Activated CD4-positive, alpha-beta T cell treated with anti-CD3 and anti-CD28 coated beads, Interleukin-2, amount 10 ng/mL, durations not matched to agents 7 days and 5 days (primary cell): ENCODE measurements at places on chromosomes 7 and 10. TPM values are rescaled to one million over a fixed set of nuclear protein-coding genes. Genes with fewer than 3 reads are reported as not detected.

DNA sequence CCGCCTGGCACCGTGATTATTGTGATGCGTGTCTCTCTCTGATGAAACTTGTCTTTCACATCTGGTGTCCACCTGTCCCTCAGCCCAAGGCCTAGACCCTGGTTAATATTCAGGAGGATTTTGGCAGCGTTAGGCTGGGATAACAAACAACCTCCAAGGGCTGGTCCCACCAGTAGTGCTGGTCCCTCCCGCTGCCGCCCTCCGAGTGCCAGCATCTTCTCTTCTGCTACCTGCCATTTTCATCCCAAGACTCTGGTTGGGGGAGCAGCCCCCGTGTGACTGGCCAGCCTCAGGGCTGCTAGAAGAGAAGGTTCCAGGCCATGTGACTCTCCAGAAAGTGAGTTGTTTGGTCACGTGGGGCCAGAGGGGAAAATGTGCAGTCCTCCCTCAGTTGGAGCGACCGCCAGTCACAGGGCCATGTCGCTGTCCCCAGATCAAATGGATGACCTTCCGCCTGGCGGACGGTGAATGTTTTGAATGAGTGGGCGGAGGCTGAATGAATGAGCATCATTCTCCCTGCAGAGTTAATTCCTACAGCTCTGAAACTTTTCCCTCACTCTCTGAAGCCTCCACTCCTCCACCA is 479.9 kb upstream of the FOXK1 start:
- H3K27me3 ChIP-seq, result no peaks in the 10 kb centered on the region
- H3K36me3 ChIP-seq, result no peaks in the 10 kb centered on the region
- DNase-seq, result no peak
- peaks cover 6% of the 10 kb centered on the region for H3K4me1 ChIP-seq
- no peak overlapping the region for H3K4me3 ChIP-seq
- no peak overlapping the region for H3K27ac ChIP-seq

- no peak overlapping the region for H3K4me3 ChIP-seq
- no peak overlapping the region for H3K27ac ChIP-seq
- no peaks in the 10 kb centered on the region for H3K4me1 ChIP-seq
- no peak for DNase-seq
Measured at GRCh38 chr7:67754651-67755050, 758.0 kb downstream of the TYW1 start.

DNA sequence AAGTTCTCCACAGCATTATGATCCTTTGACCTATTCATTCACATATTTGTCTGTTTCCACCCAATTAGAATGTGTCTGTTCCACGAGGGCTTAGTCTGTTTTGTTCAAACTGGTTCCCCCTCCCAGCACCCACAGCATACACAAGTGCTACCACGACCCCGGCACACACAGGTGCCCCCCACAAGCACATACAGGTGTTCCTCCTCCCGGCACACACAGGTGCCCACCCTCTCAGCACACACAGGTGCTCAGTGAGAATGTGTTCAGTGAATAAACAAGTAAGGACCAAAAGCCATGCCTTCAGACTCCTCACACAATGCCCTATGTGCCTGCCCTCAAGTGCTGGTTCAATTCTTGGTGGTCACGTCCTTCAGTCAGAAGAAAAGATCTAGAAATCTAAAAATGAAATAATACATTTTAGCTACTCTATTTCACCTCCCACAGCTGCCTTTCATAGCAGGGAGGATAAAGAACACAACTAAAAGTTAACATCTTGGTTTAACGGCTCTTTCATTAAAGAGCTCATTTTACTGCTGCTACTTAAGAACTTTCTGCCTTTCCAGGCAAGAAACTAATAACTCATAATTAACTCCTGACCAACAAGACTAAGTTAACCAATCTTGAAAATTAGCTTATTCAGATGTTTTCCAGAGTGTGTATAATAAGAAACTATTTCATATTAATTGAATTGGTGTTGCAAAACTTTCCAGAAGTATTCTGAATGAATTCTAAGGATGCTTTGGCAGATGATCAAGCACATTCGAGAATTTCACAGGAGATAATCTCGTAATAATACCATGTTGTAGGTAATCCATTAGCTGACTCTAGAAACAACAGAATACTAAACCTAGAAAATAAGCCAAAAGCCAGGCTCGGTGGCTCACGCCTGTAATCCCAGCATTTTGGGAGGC is 2.3 kb downstream of the DNMBP start:
- H3K27me3 ChIP-seq, result peaks cover 25% of the 10 kb centered on the region
- H3K4me3 ChIP-seq, result peak overlapping the region; percentile 19

DNA sequence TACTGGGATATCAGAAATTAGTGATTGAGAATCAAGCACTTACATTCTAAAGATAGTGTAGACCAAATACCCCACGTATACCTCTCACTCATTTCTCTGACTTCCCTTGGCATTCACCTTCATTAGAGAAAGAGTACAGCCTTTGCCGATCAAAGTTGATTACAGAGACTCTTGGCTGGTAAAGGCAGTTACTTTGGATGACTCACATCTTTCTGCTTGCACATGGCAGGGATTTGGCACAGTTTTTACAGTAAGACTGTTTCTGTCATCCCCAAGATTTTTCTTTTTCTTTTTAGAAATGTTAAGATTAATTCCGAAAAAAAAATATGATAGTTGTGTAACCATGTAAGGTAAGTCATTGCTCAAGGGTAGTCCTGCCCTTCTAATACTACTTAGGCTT is 143.0 kb downstream of the TSPAN12 start:
- H3K27ac ChIP-seq, result no peak overlapping the region
- no peaks in the 10 kb centered on the region for H3K27me3 ChIP-seq
- no peak overlapping the region for H3K4me3 ChIP-seq
- no peaks in the 10 kb centered on the region for H3K4me1 ChIP-seq
- no peaks in the 10 kb centered on the region for H3K36me3 ChIP-seq
- no peak for DNase-seq

DNA sequence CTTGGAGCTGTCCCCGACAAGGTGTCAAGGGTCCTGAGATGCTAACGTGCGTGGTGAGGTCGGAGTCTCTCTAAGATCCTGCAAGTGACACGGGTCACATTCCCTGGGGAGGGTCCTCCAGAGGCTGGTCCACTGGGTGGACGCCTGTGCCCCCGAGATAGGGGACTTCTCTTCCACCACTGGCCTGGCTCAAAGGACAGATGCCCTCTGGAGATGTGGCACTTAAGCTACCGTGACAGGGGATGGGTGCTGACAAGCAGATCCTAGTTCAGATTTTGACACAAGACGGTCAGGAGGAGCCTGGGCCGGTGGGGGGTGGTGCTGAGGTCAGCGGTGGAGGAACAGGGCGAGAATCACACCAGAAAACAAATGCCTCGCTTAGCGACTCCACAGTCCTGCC is 178.0 kb downstream of the ADARB2 start:
- H3K4me3 ChIP-seq, result no peak overlapping the region
- no peaks in the 10 kb centered on the region for H3K4me1 ChIP-seq
- peaks cover 2% of the 10 kb centered on the region for H3K27me3 ChIP-seq
- no peak overlapping the region for H3K27ac ChIP-seq
- H3K36me3 ChIP-seq, result no peaks in the 10 kb centered on the region

- peaks cover 53% of the 10 kb centered on the region for H3K4me1 ChIP-seq
- no peak for DNase-seq
- H3K36me3 ChIP-seq, result peaks cover 25% of the 10 kb centered on the region
- no peak overlapping the region for H3K27ac ChIP-seq
- no peak overlapping the region for H3K4me3 ChIP-seq
Measured at GRCh38 chr10:22323538-22324305, 2.8 kb downstream of the BMI1 start.

Gene ZNF722
- total RNA-seq, result not detected

DNA sequence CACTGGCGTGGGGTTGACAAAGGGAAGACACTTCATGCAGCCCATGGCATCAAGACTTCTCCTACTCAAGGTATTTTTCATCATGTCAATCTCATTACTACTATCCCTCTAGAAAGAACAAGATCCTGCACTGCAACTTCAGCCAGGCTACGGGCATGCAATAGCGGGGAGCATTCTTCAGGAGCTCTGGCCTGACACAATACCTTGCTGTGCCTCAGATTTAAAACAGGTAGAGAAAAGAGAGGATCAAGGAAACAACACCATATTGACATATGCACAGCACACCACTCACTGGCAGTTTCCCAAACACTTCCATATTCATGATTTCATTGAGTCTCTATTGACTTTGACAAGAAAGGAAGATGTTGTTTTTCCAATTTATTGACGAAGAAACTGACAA is 51.5 kb downstream of the DOCK4 start:
- DNase-seq, result no peak
- H3K27ac ChIP-seq, result no peak overlapping the region
- no peaks in the 10 kb centered on the region for H3K4me1 ChIP-seq
- H3K27me3 ChIP-seq, result peaks cover 14% of the 10 kb centered on the region
- H3K4me3 ChIP-seq, result no peak overlapping the region

DNA sequence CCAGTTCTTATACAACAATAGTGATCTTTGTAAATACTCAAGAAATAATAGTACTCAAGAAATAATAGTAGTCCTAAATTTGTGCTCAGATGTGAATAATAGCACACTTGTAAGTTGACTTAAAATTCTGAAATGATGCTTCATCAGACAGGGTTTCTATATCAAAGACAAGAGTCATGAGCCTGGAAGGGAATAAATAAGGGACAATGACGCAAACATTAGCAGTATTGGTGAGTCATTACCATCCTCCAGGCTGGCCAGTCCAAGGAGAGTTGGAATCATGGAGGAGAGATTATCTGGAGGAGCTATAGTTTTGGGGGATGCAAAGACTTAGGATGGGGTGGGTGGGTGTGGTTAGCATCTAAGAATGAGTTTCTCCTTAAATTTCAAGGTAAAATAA is 6.1 kb upstream of the SH3PXD2A start:
- peaks cover 2% of the 10 kb centered on the region for H3K36me3 ChIP-seq
- peaks cover 35% of the 10 kb centered on the region for H3K27me3 ChIP-seq
- DNase-seq, result no peak
- H3K4me1 ChIP-seq, result no peaks in the 10 kb centered on the region
- no peak overlapping the region for H3K27ac ChIP-seq

- H3K4me1 ChIP-seq, result no peaks in the 10 kb centered on the region
- H3K27me3 ChIP-seq, result peaks cover 3% of the 10 kb centered on the region
- H3K27ac ChIP-seq, result no peak overlapping the region
- H3K4me3 ChIP-seq, result no peak overlapping the region
Measured at GRCh38 chr7:99184532-99185218, 23.2 kb downstream of the KPNA7 start.

GRCh38 chr7:113404245-113404644 is 285.9 kb upstream of the SMIM30 start:
- H3K36me3 ChIP-seq, result no peaks in the 10 kb centered on the region
- no peak overlapping the region for H3K27ac ChIP-seq
- no peaks in the 10 kb centered on the region for H3K27me3 ChIP-seq

- no peak overlapping the region for H3K27ac ChIP-seq
- DNase-seq, result no peak
- H3K27me3 ChIP-seq, result no peaks in the 10 kb centered on the region
- H3K36me3 ChIP-seq, result no peaks in the 10 kb centered on the region
- peaks cover 1% of the 10 kb centered on the region for H3K4me1 ChIP-seq
Measured at GRCh38 chr10:131746241-131746711, 154.5 kb upstream of the PPP2R2D start.

- no peak overlapping the region for H3K4me3 ChIP-seq
- H3K4me1 ChIP-seq, result peaks cover 2% of the 10 kb centered on the region
- no peak overlapping the region for H3K27ac ChIP-seq
- H3K27me3 ChIP-seq, result peaks cover 2% of the 10 kb centered on the region
- no peaks in the 10 kb centered on the region for H3K36me3 ChIP-seq
Measured at GRCh38 chr7:1432411-1433082, 26.7 kb downstream of the MICALL2 start.

GRCh38 chr10:28566458-28567015 is 33.6 kb downstream of the WAC start:
- H3K27ac ChIP-seq, result no peak overlapping the region
- H3K4me1 ChIP-seq, result peaks cover 59% of the 10 kb centered on the region
- no peak for DNase-seq
- H3K4me3 ChIP-seq, result no peak overlapping the region
- H3K36me3 ChIP-seq, result peaks cover 41% of the 10 kb centered on the region
- H3K27me3 ChIP-seq, result no peaks in the 10 kb centered on the region

GRCh38 chr7:18471476-18472160 is 23.9 kb upstream of the HDAC9 start:
- no peak for DNase-seq
- H3K27me3 ChIP-seq, result peaks cover 2% of the 10 kb centered on the region
- no peak overlapping the region for H3K27ac ChIP-seq
- no peaks in the 10 kb centered on the region for H3K36me3 ChIP-seq
- H3K4me1 ChIP-seq, result no peaks in the 10 kb centered on the region
- no peak overlapping the region for H3K4me3 ChIP-seq

Gene TWIST1
- 0.25 TPM for total RNA-seq

DNA sequence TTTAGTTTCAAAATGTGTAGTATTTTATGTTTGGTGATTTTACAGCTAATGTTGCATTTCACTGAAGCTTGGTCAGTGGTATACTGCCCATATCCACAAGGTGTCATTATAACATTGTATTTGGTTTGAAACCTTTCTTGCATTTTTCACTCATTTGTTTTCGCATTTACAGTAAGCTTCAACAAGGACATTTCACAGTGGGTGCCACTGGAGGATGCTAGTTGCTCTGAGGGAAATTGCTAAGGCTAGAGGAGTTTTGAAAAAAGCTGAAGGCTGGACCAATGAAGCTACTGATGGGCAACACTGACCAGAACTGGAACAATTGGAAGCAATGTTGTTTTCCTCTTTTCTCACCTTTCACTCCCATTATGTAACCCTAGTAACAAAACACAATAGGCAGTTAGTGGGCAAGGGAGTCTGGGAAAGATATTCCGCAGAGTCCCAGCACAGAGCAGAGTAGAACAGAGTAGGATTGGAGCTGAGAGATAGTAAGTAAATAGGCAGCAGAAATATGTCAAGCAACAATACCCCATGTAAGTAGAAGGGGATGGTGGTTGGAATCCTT is 23.6 kb upstream of the SRI start:
- peaks cover 26% of the 10 kb centered on the region for H3K27me3 ChIP-seq
- H3K4me3 ChIP-seq, result no peak overlapping the region
- peak overlapping the region; percentile 13 for H3K27ac ChIP-seq
- no peaks in the 10 kb centered on the region for H3K36me3 ChIP-seq

GRCh38 chr10:49609006-49609282 is 1.2 kb upstream of the SLC18A3 start:
- DNase-seq, result no peak
- H3K4me1 ChIP-seq, result peaks cover 13% of the 10 kb centered on the region
- H3K27ac ChIP-seq, result no peak overlapping the region
- H3K4me3 ChIP-seq, result no peak overlapping the region
- peaks cover 66% of the 10 kb centered on the region for H3K27me3 ChIP-seq
- peaks cover 13% of the 10 kb centered on the region for H3K36me3 ChIP-seq

DNA sequence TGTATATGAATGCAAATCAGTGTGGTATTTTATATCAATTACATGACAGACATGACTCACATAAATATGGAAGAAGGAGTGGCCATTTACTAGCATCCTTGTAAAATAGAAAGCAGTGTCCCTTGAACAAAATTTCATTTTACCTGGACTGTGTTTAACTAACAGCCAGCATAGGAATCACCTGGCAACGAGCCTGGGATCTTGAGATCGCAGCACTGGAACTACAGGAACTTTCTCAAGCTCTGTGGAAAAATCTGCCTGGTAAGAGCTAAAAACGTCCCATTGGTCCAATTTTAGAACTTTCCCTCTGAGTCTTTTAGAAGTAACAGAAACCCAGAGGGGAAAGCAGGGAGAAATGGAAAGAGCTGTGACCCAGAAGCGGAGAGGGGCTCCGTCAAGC is 68.9 kb upstream of the AMPH start:
- H3K4me3 ChIP-seq, result no peak overlapping the region
- H3K36me3 ChIP-seq, result no peaks in the 10 kb centered on the region
- H3K4me1 ChIP-seq, result no peaks in the 10 kb centered on the region
- no peak for DNase-seq
- peaks cover 7% of the 10 kb centered on the region for H3K27me3 ChIP-seq
- H3K27ac ChIP-seq, result no peak overlapping the region

- no peak overlapping the region for H3K4me3 ChIP-seq
- peaks cover 10% of the 10 kb centered on the region for H3K36me3 ChIP-seq
- DNase-seq, result no peak
- peaks cover 11% of the 10 kb centered on the region for H3K4me1 ChIP-seq
- H3K27ac ChIP-seq, result no peak overlapping the region
Measured at GRCh38 chr7:130461272-130461671, 20.5 kb upstream of the CEP41 start.
